ENCODE measurements at places on chromosomes 3 and 15.

DNA sequence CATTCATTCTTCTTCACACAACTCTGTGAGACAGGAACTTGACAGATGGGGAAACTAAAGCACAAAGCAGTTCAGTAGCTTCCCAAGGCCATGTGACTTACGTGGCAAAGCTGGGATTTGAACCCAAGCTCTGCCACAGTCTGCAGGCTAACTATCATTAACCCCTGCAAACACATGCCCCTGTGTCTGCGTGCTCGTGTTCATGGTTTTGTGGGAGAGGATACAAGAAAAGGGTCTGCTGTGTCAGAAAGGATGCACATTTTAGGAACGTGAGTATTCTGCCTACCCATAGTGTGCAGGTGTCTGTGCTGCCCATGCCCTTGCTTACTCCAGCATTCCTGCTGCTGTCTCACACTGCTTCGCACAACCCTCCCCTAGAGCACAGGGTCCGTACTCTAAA is 137.0 kb downstream of the CHDH start:
- no peak for DNase-seq

- no peak for DNase-seq
Observed at GRCh38 chr3:151999936-152000335, 126.5 kb downstream of the SUCNR1 start.

DNA sequence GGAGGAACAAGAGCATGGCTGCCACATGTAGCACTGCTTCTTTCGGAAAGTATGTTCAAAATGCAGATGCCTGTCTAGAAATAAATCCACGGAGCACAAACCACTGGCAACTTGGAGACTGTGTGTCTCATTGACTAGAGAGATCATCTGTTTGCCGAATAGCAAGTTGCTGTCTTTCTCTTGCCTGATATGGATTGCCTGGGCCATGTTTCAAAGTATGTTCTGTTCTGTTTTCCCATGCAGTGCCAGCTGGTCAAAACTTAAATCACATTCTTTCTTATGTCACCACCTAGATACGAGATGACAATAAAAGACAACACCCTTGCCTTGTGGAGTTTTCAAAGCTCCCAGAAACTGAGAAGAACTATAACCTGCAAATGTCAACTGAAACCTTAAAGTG is 318.9 kb downstream of the RYR3 start:
- DNase-seq = no peak

DNA sequence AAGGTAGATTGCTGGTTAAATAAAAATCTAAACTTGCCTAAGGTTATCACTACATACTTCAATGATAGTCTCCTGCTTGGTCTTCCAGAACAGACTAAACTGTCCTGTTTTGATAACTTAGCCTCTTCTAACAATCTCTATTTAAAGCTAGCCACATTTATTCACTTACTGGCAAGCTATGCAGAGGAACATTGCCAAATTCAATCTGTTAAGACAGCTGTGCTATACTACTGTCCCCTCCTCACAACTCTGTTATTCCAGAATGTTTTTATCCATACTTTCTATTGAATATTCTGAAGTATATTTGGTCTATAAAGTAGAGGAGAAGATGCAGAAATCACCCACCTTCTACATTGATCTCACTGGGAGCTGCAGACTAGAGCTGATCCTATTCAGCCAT is 594.0 kb upstream of the CCDC54 start:
- no peak for DNase-seq

DNA sequence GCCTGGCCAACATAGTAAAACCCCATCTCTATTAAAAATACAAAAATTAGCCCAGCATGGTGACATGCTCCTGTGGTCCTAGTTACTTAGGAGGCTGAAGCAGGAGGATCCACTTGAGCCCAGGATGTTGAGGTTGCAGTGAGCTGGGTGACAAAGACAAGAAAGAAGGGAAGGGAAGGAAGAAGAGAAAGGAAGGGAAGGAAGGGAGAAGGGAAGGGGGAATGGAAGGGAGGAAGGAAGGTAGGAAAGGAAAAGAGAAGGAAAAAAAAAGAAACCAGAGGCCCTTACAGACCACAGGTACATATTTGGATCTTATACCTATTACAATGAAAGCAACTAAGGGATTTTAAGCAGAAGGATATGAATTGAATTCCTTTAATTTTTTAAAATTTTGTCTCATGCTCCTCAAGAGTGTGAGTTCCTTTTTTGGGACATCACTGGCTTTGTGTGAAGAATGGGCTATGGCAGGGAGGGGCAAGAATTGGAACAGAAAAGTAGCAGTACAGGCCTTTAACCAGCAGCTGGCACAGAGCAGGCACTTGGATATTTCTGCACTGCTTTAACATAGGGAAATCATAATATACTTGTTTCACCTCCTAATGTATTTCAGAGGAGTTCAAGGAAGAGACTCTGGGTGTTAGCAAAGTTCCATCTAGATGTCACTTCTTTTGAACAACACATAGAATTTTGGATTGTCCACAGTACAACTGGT is 7.9 kb downstream of the RAB27A start:
- no peak for DNase-seq

- DNase-seq = no peak
Observed at GRCh38 chr3:123881771-123882170, 2.4 kb downstream of the MYLK start.

GRCh38 chr3:129002573-129003569 is 1.8 kb downstream of the EFCC1 start:
- no peak for DNase-seq

GRCh38 chr3:121998611-121999473 is 23.2 kb downstream of the ILDR1 start:
- no peak for DNase-seq

- DNase-seq = no peak
Observed at GRCh38 chr3:49465270-49466034, 4.6 kb upstream of the DAG1 start.

DNA sequence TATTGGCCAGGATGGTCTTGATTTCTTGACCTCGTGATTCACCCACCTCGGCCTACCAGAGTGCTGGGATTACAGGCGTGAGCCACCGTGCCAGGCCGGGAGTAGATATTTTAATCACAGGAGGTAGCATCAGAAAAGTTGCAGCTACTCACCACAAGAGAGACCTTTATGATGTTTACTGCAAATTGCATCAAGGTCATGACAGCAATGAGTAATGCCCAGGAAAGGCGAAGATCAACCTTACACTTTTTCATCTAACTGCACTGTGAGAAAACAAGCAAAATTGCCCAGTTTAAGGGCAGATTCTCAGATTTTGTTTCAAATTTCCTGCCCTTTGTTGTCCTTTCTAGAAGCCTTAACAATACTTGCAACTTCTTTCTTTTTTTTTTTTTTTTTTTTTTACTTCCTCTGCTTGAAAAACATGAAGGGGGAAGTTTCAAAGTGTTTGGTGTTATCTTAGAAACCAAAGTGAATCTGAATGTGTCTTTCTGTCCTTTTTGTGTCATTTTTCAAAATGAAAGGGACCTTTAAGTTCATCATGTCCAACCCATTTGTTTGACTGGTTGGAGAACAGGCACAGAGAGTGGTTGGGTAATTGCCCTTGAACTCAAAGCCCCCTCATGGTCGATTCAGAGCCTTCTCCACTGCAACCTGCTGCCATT is 25.0 kb downstream of the TGFBR2 start:
- no peak for DNase-seq

All from NCI-H1092 (cell line).